NCI-H1092 (cell line): ENCODE measurements at places on chromosomes 13 and 19.

DNA sequence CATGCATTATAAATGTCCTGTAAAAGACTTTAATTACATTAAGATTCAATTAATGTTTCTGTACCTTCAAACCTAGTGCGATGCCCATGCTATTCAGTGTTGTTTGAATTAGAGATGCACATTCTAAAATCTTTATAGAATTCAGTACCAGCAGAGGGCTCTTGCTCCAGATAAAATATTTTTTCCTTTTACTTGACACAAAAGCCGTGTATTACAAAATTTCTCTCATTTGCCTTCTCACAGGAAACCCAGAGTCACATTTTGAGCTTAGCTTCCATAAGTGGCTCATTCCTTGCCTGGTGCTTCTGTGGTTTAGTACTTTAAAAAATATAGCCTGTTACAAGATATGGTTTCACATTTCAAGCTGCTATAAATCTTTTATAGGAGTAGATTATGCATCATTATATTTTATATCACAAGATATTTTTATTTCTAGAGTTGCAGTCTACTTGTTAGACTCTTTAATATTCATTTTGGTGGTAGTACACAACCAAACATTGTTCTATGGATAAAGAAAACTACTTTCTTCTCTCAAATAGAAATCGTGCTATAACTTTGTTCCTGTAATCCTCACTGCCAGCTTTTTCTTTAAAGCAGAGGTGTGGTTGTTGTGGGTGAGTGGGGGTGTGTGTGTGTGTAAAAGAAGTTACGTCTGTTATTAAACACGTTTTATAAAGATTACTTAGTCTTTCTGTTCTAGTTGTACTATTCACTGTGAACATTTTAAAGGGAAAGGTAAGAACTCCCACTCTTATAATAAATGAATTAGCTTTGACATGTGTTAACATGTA, 101.4 kb downstream of the RNF17 start:
- DNase-seq, result no peak

- DNase-seq, result no peak
Observed at GRCh38 chr13:55410398-55411330, 1730.1 kb upstream of the PRR20A start.

- peak; percentile 78 for DNase-seq
Observed at GRCh38 chr19:49148784-49149651, 6.2 kb downstream of the HRC start.

DNA sequence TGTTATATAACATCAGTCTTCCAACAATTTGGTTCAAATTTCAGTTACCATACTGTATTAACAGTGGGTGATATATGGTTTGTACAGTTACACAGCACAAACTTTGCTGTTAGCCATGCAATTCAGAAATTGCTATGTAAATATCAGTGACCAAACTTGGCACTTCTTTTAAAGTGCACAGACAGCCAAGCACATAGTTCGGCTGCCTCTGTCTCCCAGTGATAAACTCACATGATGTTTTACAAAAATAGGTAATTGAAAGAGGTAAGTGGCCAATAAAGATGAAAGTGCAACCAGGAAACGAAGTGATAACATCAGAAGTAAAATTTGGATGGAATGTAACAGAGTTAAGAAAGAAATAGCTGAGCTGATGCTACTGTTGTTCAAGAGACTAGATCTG, 143.9 kb downstream of the PCDH9 start:
- no peak for DNase-seq

GRCh38 chr19:34722353-34722752, 11.7 kb upstream of the ZNF181 start:
- no peak for DNase-seq

- no peak for DNase-seq
Observed at GRCh38 chr13:93244141-93244917, 17.7 kb downstream of the GPC6 start.

DNA sequence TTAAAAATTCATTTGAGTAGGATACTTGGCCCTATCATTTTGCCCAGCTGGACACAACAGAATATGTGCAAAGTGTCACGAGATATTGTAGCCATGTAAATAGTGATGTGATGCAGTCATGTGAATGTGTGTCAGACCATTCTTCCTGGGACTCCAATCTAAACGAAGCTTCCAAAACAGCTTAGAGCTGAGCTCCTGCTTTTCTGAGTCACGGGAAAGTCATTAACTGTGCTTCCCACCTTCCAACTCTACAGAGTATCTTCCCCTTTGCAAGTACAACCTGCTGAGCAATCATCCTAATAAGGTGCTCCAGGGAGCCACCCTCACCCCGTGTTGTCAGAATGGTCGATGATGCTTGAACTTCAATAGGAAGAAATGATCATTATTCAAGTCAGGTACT, 294.7 kb downstream of the MYO16 start:
- no peak for DNase-seq

DNA sequence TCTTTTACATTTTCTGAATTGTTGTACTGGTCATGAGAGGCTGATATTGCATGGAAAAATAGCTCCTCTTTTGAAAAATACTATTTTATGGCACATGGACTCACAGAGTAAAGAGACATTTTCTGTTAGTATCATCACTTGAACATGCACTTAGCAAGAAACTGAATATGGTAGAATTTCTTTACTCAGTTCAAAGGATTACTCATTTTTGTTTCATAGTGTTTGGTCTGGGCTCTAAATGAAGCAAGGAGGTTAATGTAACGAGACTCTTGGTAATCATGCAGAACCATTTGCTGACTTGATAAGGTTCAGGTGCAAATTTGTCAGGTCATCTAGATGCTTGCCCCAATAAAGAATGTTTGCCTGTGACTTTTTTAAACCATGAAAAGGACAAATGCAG, 63.2 kb downstream of the GPC6 start:
- DNase-seq, result no peak

DNA sequence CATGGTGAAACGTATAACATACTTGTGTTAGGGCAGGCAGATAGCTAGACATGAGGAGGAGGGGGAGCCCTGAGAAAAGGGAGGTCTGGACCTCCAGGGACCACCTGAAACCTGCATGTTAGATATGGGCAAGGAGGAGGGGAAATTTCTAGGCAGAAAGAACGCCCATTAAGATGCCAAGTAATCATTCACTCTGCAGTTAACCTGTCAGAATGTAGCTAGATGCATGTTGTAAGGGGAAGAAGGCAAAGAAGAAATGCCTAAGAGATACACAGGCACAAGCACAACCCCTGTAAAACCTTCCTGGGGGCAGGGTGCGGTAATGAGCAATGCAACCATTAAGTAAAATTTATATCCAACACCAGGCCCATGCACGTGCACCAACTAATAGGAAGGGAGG, 1055.3 kb upstream of the SPRY2 start:
- no peak for DNase-seq

DNA sequence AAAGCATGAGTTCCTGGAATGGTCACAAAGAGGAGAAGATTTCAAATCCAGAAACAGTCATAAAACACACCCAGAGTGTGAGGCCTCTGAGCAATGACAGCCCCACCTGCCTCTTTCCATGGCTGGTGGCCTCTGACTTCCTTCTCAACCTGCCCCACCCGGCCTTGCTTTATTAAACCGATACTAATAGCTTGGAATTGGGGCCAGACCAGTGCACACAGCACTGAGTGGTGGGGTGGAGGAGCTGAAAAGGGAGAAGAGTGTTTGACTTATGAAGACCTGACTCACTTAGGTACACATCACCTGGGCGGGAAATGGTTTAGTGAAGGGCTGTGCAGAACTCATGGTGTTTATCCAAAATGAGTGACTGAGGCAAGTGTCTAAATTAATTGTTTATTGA, 20.7 kb upstream of the CEACAM6 start:
- peak; percentile 91 for DNase-seq

DNA sequence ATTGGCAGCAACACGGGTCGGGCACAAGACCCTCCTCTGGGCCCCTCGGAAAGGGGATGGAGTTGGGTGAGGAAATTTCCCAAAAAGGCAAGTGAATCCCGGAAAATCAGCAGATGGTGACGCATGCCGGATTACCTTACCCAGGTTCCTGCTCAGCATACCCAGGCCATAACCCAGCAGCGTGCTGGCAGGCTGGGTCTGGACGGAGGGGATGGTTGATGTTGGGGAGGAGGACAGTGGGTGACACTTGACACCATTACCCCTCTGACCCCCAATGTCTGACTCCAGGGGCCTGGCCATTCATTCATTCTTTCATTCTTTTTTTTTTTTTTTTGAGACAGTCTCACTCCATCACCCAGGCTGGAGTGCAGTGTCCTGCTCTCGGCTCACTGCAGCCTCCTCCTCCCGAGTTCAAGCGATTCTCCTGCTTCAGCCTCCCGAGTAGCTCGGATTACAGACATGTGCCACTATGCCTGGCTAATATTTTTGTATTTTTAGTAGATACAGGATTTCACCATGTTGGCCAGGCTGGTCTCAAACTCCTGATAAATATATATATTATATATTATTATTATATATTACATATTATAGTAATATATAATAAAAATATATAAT, 799 bp downstream of the PVR start:
- no peak for DNase-seq

GRCh38 chr13:112759827-112760226, 70.0 kb downstream of the ATP11A start:
- no peak for DNase-seq

DNA sequence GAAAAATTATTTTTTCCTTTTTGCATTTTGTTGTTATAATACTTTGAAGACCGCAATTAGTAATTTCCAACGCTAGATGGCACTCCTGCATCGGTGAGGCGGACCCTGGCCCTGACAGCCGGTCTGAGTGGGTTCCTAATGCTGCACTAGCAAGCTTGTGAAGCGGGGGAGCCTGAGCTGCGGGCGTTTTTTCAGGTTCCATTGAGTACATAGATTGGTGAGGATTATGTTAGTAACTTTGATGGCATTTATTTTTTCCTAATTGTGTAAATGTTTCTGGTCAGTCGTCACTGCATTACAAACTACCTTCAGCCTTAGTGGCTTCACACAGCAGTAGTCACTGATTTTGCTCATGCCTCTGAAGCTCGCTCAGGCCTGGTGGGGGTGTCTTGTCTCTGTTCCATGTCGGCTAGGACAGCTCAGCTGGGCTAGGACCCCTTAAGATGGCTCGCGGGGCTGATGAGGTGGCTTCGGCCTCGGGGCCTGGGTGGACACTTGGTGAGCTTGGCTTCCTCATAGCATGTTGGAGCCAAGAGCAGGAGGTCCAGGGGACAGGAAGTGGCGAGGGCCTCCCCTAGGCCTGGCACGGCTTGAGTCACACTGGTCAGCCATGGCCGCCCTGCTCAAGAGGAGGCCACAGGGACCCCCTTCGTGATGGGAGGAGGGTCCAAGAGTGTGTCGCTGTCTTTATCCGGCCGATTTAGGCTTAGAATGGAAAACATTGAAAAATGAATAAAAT, 25.0 kb downstream of the ERCC5 start:
- DNase-seq, result peak; percentile 54

GRCh38 chr19:19524053-19524452, 4.7 kb upstream of the YJEFN3 start:
- DNase-seq, result no peak

GRCh38 chr19:31223740-31224534, 125.3 kb downstream of the TSHZ3 start:
- DNase-seq, result no peak

GRCh38 chr19:15212711-15213110, 11.9 kb upstream of the NOTCH3 start:
- DNase-seq, result no peak

DNA sequence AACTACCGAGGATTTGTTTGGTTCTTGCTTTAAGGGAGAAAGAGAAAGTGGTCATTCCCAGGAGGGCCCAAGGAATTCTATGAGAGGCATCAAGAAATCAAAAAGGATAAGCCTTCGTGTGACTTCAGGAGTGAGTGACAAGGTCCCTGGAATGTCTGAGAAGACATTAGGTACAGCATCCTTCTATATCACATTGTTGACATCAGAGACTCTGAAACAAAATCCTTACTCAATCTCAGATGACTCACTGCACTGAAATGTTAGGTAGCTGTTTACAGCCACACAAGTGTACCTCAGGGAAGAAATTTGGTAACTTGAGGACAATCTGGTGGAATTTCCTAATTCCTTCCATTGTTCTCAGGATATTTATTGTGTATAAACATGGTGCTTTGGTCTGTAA, 7.9 kb upstream of the LGALS14 start:
- DNase-seq, result no peak

DNA sequence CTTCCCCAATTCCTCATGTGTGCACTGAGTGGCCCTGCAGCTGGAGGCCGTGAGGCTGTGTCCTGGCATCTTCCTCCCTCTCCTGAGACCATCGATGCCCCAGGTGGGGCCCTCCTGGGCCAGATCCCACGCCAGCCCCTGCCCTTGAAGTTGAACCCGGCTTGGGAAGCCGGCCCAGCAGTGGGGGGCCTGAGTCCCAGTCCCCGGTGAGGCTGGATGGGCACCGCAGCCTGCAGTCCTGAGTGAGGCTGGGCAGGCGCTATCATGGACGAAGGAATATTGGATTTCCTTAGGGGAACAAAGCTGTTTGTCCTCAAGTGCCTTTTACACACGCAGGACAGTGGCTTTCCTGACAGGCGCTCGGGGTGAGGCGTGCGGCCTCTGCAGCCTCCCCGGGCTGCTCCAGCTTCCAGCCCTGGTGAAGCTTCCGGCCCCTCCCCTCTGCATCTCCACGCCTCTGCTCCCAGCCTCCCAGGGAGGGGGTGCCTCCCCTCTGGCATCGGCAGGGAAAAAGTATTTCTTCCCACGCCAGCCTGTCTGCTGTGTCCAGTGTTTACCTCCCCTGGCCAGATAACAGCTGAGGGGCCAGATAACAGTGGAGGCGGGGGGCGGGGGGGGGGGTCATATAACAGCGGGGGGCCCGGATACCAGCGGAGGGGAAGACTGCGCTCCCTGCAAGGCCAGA, 159.5 kb downstream of the KDM4B start:
- DNase-seq, result no peak

DNA sequence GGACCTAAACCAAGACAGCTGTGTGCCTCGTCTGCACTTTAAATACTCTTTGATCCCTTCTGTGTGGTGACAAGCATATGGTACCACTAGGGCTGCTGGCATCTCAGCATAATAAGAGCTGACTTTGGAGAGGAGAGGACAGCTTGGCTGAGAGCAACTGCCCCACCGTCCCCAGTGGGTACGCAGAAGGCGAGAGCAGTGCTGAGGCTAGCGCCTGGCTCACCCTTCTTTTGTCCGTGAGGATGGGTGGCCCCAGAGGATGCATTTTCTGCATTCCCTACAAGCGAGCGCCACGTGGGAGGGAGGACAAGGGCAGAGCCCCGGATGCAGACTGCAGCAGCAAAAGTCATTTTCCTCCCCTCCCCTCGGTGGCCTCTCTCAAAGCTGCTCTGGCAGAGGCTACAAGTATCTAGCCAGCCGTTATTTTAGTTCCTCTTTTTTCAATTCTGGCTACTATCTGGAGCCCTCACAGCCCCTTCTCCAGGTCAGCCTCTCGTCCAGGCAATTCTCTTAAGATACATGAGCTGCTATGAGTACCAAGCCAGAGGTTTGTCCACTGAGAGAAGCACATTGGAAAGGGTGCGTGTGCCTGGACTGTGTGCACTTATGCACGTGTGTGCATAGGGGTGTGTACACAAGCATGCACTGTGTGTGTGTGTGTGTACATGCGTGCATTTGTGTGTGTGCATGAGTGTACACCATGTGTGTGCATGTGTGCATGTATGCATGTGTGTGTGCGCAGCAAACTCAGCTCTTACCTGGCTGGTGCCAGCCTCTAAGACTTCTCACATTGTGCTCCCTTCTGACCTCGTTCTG, 51.3 kb downstream of the RAB20 start:
- no peak for DNase-seq

GRCh38 chr19:46715975-46716671, 791 bp downstream of the PRKD2 start:
- DNase-seq, result no peak

GRCh38 chr13:96415831-96416385, 326.0 kb downstream of the HS6ST3 start:
- peak; percentile 13 for DNase-seq

- no peak for DNase-seq
Observed at GRCh38 chr19:5403968-5404640, 51.1 kb upstream of the ZNRF4 start.

- DNase-seq, result no peak
Observed at GRCh38 chr13:23087880-23088279, 92.9 kb upstream of the SGCG start.
